ENCODE measurements at places on chromosomes 4 and X.

DNA sequence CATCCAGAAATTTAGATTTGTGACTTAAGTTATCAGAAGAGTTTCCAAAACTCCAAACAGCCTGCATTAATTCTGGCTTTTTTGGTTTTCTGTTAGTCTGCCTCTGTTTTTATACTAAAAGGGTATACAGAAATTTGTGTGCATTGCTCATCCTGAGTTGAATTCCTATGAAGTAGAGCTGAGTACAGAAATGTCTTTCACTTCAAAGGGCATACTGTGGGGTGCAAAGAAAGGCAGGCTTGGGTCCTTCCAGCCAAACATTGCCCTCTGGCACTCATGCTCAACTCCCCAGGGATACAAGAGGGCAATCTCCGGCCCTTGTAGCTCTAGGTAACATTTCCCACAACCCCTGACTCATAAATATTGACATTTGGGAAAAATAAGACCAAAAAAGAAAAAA, 27.6 kb upstream of the TMEM184C start:
- no peak for DNase-seq

GRCh38 chrX:135520553-135521404, at the start of gene INTS6L:
INTS6L (plus strand) TSS chrX:135520660; CDS start chrX:135520993, 333 bp downstream.
- peak; percentile 64 for DNase-seq

- DNase-seq = no peak
Measured at GRCh38 chr4:168844353-168845049, 165.6 kb downstream of the CBR4 start.

- DNase-seq = no peak
Measured at GRCh38 chr4:159280442-159281172, 177.7 kb downstream of the RAPGEF2 start.

GRCh38 chr4:4582653-4583052, 40.8 kb upstream of the STX18 start:
- no peak for DNase-seq

- no peak for DNase-seq
Measured at GRCh38 chr4:136934601-136935000, 597.7 kb downstream of the PCDH18 start.

- no peak for DNase-seq
Measured at GRCh38 chr4:142081025-142081424, 444.6 kb downstream of the IL15 start.

DNA sequence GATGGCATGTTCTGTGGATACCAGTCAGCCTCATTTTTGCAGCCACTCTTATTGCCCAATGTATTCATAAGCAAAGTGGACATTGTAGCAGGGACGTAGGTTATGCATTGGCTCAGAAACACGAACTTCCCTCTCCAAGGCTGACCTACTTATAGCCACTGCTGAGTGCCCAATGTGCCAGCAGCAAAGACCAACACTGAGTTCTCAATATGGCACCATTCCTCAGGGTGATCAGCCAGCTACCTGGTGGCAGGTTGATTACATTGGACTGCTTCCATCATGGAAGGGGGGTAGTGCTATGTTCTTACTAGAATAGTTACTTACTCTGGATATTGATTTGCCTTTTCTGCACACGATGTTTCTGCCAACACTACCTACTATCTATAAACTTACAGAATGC, 306.9 kb downstream of the KCNIP4 start:
- DNase-seq = no peak

- no peak for DNase-seq
Measured at GRCh38 chrX:88072339-88073030, 554.9 kb downstream of the KLHL4 start.

DNA sequence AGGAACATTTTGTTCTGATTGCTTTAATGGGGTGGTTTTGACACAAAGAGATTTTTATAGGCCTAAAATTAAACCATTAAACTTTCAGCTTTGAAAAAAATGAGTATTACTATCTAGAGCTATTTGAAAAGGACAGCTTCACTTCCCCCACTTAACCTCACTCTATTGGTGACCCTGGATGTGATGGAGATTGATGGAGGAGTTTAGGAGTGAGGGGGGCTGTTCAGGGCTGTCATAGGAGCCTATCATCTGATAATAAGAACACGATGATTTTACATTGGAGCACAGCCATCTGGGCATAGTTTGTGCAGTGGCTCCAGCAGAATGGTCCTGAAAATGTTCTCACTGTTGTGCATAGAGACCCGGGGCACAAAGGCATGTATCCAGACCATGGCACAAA, 71.1 kb upstream of the EFNB1 start:
- DNase-seq = no peak

- no peak for DNase-seq
Measured at GRCh38 chr4:177680308-177680707, 238.1 kb upstream of the AGA start.

DNA sequence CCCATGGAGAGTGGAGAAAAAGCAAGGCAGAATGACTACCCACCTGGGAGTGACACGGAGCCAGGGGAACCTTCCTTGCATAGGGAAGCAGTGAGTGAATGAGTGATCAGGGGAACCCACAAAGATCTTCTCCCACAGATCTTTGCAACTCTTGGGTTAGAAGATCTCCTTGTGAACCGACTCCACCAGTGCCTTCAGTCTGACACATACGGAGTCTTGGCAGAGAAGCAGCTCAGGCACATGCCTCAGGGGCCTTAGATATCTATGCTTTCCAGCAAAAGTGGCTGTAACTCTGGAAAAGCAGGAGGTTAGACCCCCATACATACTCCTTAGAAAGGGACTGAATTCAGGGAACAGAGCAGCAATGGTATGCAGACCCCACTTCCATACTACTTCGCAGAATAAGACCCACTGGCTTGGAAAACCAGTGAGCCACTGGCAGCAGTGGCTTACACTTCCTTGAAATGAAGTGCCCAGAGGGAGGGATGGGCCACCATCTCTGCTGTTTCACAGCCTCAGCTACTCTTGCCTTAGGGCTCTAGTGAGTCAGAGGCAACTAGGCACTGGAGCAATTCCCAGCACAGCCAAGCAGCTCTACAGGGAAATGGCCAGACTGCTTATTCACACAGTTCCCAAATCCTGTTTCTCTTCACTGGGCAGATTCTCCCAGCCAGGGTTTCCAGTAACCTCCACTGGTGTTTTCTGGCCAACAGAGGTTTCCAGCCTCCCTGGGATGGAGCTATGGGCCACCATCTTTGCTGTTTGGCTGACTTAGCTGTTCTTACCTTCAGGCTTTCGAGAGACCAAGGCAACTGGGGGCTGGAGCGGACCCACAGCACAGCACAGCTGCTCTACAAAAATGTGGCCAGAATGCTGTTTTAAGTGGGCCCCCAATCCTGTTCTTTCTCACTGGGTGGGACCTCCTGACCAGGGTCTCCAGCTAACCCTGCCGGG, 82.8 kb upstream of the TCEAL2 start:
- DNase-seq = no peak

DNA sequence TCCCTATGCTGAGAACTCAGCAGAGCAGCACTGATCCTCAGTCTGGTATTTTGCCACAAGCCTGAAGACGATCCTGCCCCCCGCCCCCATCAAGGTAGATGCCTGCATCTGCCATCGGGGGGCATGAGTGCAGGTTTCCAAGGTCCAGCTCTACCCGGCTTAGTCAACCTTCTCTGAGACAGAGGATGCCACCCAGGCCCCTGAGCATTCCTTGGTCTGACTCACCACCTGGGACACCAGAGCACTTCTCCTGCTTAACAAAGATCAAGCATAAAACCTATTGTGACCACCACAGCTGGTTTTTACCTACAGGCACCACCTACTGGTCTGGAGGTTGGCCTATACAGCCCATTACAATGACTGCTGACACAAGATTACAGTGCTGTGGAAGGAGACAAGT, 1168.1 kb downstream of the PCDH19 start:
- no peak for DNase-seq

- no peak for DNase-seq
Measured at GRCh38 chr4:11768251-11768972, 339.7 kb upstream of the HS3ST1 start.

DNA sequence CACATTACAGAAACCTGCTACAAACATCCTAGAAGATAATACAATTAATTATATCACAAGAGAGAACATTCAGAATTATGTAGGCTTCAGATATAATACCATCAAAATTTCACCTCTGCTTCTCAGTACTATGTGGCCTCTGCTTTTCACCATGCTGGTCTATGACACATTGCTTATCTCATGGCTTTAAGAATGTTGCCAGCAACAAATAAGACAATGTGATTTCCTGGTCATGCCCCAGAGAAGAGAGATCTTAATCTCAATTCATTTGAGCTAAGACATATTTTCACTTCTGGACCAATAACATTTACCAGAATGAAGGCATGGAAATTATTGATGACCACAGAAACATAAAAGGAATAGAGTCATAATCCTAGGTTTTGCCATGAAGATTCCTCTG, 1233.4 kb upstream of the ADGRL3 start:
- no peak for DNase-seq

GRCh38 chr4:102842367-102842766, 15.0 kb upstream of the UBE2D3 start:
- no peak for DNase-seq

GRCh38 chrX:10395643-10396042, 224.7 kb downstream of the MID1 start:
- no peak for DNase-seq

- no peak for DNase-seq
Measured at GRCh38 chr4:9963328-9963727, 58.0 kb downstream of the SLC2A9 start.

DNA sequence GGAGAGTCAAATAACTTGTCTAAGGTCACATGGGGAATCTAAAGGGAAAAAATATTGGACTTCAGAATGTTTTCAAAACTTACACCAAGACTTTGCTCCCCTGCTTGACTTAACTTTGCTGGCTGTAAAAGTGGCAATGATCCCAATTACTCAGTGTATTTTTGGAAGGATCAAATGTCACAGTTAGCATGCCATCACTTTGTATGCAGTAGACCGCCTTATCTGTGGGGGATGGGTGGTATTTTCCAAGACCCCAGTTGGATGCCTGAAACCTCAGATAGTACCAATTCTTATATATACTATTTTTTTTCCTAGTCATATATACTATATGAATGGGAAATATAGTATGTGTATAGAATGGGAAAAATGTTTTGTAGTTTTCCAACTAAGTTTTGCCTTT, 53.4 kb downstream of the COL4A6 start:
- no peak for DNase-seq

GRCh38 chr4:147731580-147732517, at the start of gene ARHGAP10:
ARHGAP10 (plus strand) TSS chr4:147732088; CDS start chr4:147732302, 214 bp downstream.
- peak; percentile 82 for DNase-seq

DNA sequence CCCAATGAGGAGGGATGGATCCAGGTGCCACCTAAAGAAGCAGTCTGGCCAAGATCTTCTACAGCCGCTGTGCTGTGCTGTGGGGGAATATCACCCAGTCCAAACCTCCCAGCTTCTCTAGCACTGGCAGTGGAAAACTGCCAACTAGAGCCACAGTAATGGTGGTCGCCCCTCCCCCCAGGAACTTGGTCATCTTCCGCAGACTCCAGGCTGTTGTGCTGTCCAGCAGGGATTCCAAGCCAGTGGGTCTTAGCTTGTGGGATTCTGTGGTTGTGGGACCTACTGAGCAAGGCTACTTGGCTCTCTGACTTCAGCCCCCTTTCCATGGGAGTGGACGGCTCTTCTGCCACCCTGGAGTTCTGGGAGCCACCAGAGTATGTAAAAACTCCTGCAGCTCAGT, 18.2 kb downstream of the GPRASP1 start:
- DNase-seq = no peak

GRCh38 chrX:30577362-30577991, at the start of gene TASL:
TASL (minus strand) TSS chrX:30577766; CDS start chrX:30560355, 17,411 bp downstream.
- DNase-seq = no peak

DNA sequence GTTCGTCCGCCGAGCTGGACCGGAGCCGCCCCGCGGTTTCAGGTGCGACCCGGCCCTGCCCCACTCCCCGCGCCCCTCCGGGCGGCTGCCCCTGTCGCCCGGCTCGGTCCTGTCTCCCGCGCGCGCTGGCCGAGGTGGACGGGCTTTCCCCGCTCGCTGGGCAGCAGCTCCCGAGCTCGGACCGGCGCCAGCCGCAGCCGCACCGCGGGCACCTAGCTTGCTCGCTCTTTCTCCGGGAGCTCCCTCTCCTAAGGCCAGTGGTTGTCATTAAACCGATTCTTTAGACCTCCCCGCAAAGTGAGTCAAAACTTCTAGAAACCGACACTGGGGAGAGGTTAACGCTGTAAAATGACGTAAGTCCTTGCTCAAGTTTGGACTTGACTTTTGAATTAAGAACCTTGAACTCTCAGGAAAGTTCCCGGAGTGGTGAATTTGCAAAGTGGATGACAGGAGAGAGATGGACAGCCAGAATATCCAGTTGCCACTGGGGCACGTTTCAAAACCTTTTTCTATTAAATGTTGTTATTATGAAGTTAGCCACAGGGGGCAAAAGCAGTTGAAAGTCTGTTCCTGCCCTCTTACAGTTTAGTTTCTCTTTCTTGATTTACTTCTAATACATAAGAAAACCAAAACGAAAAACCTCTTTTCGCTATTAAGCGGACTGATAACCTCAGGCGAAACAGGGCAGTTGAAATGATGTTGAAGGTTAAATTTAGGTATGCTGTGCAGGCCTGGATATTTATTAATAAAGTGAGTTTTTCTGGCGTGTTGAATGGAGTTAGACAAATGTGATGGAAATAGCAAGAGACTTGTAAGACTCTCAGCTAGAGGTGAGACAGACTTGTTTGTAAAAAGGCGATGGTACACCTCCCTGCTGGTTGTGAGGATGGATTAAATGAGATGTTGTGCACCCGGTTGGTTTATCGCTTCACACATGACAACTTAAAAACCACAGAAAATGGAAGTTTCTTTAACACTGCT, 847 bp downstream of the PI4K2B start:
- peak; percentile 62 for DNase-seq

- DNase-seq = peak; percentile 18
Measured at GRCh38 chrX:53048169-53049126, at the start of gene GPR173. GPR173 (plus strand) TSS chrX:53048789; CDS start chrX:53076622, 27,833 bp downstream.

DNA sequence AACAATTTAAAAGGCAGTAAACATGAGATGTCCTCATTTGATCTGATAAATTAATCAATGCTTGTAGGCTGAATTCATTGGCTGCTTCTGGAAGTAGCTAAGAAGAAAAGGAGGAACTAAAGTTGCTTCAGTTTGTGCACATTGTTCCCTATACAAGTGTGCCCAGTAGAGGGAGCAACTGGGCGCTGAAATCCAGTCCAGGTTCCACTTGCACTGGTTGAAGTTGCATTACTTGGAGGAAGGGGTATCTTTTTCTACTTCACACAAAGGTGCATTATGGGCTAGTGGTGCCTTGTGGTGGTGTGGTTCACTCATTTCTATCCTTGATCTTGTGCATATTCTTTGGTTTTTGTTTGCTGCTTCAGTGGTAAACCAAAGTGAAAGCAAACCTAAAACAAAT, 67.9 kb upstream of the SOX3 start:
- DNase-seq = no peak

- no peak for DNase-seq
Measured at GRCh38 chrX:134840370-134840769, 150.4 kb upstream of the SMIM10 start.

- no peak for DNase-seq
Measured at GRCh38 chrX:109709129-109709631, 23.9 kb downstream of the ACSL4 start.

DNA sequence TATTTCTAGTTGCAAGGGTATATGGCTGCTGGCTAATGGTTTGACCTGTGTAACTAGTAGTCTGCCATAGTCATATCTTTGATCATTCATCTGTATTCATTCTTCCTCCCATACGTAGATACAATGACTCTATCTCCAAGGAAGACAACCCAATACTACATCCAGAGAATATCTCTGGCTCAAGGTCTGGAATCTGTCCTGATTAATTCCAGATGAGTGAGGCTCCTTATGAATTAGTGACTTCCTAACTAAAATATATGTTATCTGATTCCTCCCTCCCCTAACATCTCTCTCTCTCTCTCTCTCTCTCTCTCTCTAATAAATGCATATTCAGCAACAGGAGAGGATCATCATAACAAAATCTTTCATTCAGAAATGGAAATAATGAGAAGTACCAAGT, 641.5 kb downstream of the FAT4 start:
- DNase-seq = no peak

GRCh38 chr4:65661471-65661870, 8.8 kb downstream of the EPHA5 start:
- peak; percentile 12 for DNase-seq
